A549 treated with CpdA at 1 μM for 4 hours (cell line): ENCODE measurements at places on chromosomes 4 and X. TPM values are rescaled to one million over a fixed set of nuclear protein-coding genes. Genes with fewer than 3 reads are reported as not detected.

Gene PPBP
- total RNA-seq, result 0.18 TPM in 1 of 5 replicates, not detected in the others

Gene GC
- total RNA-seq, result 0.39 TPM in 1 of 5 replicates, not detected in the others

Gene MGARP
- total RNA-seq, result 0.45 to 1.1 TPM (median 0.83 TPM) in 5 replicates

Gene DCAF8L2
- not detected in 5 replicates for total RNA-seq

Gene P2RY4
- total RNA-seq, result 0.03 TPM in 1 of 5 replicates, not detected in the others

Gene SLC49A3
- total RNA-seq, result 0.10 to 0.42 TPM (median 0.20 TPM) in 5 replicates

Gene SLC10A6
- not detected in 5 replicates for total RNA-seq

Gene GAGE1
- not detected in 5 replicates for total RNA-seq

Gene PAGE4
- total RNA-seq, result not detected in 5 replicates

Gene GDPD2
- 0.07 to 0.13 TPM (median 0.07 TPM) in 3 of 5 replicates, not detected in the others for total RNA-seq

Gene RAB33A
- total RNA-seq, result 0.14 to 0.47 TPM (median 0.28 TPM) in 5 replicates

Gene F8A2
- not detected in 5 replicates for total RNA-seq

Gene POU4F2
- total RNA-seq, result not detected in 5 replicates

Gene GNPDA2
- total RNA-seq, result 8.3 to 13.8 TPM (median 9.0 TPM) in 5 replicates

Gene KANTR
- total RNA-seq, result 1.4 to 1.6 TPM (median 1.4 TPM) in 5 replicates

Gene MED12
- total RNA-seq, result 10.8 to 14.1 TPM (median 11.6 TPM) in 5 replicates

Gene GAGE13
- not detected in 5 replicates for total RNA-seq

Gene HSFX1
- total RNA-seq, result 0.26 to 0.50 TPM (median 0.43 TPM) in 5 replicates

Gene JAKMIP1
- total RNA-seq, result 0.02 TPM in 1 of 5 replicates, not detected in the others

Gene IL1RAPL1
- total RNA-seq, result 0.09 TPM in 1 of 5 replicates, not detected in the others

Gene PNMA6F
- total RNA-seq, result not detected in 5 replicates

Gene SLIT2
- 0.03 to 0.14 TPM (median 0.05 TPM) in 4 of 5 replicates, not detected in the other for total RNA-seq

Gene MAGEA6
- total RNA-seq, result 10.7 to 13.3 TPM (median 12.0 TPM) in 5 replicates

Gene SMPX
- not detected in 5 replicates for total RNA-seq

Gene MXRA5
- not detected in 5 replicates for total RNA-seq

Gene RAI2
- 0.10 to 0.28 TPM (median 0.14 TPM) in 5 replicates for total RNA-seq

Gene IRAK1
- 185 to 227 TPM (median 213 TPM) in 5 replicates for total RNA-seq

Gene GK
- 1.6 to 2.1 TPM (median 1.9 TPM) in 5 replicates for total RNA-seq
